Thyroid gland (tissue), 4 donors: ENCODE measurements at places on chromosomes 6 and 20. TPM values are rescaled to one million over a fixed set of nuclear protein-coding genes. Genes with fewer than 3 reads are reported as not detected.

The CD24 gene
- total RNA-seq, result 2,171 TPM

The CFAP206 gene
- total RNA-seq, result 3.7 TPM

The GRIK2 gene
- 51.9 TPM for total RNA-seq

The CD93 gene
- 32.7 TPM for total RNA-seq
